ENCODE measurements at places on chromosomes 4 and X.

GRCh38 chr4:140742838-140743193, 13.4 kb downstream of the TBC1D9 start:
- no peak for DNase-seq

DNA sequence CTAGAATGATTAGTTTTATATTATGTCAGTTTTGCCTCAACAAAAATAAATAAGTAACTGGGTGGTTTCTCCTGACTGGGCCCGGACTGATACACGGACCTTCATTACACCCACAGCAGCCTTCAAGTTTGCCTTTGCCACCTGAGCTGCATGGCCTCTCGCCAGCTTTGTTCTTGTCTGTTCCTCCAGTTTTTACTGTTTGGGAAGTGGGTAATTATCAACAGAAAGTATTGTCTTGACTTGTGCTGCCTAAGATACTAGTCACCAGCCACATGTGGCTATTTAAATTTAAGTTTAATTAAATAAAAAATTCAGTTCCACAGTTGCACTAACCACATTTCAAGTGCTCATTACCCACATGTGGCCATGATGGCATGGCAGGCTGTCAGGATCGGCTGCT, 74.7 kb upstream of the INTU start:
- no peak for DNase-seq

- DNase-seq: peak; percentile 37
Measured at GRCh38 chrX:11757719-11758399, at the start of gene MSL3. MSL3 (plus strand) TSS chrX:11758237; CDS start chrX:11758264, 27 bp downstream.

- DNase-seq: no peak
Measured at GRCh38 chr4:41360921-41361793, 104.4 kb downstream of the UCHL1 start.
